RWPE1 (cell line): ENCODE measurements at places on chromosomes 7 and 10.

- peak; percentile 83 for DNase-seq
Observed at GRCh38 chr7:105097619-105098018, 83.6 kb downstream of the KMT2E start.

DNA sequence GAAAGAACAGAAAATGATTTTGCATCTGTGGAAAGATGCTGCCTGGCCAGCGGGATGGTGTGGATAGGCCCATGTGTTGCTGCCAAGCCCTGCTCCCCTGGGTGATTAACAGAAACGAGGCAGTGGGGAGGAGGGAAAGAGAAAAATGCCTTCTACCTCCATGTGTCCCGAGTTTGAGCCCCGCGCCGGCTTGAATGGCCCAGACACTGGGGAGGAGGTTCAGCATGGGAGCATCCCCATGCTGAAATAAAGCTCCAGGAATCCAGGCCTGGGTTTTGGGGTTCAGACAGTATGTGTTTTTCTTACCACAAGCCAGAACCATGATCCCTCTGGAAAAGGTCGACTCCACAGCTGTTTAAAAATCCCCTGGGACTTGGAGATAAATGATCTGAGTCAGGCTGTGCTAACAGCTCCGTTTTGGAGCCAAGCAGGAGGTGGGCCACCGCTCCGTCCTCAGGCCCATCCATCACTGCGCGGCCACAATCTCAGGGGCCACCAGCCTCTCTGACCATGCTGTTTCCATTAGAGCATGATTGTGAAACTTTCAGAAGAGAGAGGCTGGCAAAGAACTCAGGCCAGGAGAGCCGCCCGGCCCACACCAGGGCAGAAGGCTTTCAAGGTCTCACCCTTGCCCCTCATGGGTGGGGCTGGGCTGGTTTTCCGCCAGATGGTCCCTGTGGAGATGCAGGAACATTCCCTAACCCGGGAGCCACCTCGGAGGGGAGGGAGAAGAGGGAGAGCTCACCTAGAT lies 299.7 kb downstream of the ZEB1 start:
- no peak for DNase-seq

DNA sequence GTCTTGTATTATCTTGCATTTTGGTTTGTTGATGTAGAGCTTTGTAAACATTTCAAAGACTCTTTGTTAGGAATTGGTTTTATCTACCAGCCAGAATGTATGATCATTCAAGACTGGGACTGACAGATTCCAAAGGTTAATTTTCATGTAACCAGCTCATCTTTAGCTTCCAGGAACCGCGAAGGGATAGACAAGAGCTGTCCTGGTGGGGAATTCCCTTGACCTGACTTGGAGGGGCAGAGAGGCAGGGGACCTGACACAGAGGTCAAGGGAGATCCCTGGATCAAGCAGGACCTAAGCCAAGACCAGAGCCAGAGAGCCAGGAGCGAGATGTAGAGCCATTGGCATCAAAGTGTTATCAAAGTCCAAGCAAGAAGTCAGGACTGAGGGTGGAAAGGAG lies 6.6 kb upstream of the LOXL4 start:
- no peak for DNase-seq

DNA sequence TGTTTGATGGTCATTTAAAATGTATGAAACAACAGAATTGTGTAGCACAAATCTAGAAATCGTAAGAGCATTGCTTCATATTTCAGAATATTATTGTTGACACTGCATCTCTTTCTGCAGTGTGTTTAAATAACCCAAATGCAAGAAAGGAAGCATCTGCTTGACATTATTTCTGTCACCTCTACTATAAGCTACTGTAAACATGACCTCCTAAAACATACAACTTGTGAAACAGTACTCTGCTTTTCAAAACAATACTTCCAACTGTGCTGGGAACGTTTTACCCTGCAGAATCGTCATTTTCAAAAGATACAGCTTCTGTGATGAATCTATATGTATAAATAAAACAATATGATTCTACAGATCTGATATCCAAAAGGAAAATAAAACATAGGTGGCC lies 82.0 kb downstream of the RNF133 start:
- DNase-seq: no peak

DNA sequence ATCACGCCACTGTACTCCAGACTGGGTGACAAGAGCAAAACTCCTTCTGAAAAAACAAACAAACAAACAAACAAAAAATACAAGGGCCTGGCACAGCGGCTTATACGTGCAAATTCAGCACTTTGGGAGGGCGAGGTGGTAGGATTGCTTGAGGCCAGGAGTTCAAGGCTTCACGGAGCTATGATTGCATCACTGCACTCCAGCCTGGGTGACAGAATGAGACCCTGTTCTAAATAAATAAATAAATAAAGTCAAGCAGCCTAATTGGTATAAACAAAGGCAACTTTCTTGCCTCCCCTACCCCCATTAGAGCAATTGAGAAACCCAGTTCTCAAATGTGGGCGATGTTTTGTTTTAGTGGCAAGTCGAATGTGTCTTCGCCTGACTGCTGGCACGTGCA lies 26.3 kb upstream of the KPNA7 start:
- DNase-seq: no peak

GRCh38 chr10:103783681-103784080 lies 71.7 kb downstream of the SH3PXD2A start:
- DNase-seq: no peak

GRCh38 chr10:86100581-86101061 lies 266.0 kb downstream of the GRID1 start:
- DNase-seq: peak; percentile 60

- DNase-seq: no peak
Observed at GRCh38 chr7:87877366-87878040, 1.2 kb downstream of the DBF4 start.

DNA sequence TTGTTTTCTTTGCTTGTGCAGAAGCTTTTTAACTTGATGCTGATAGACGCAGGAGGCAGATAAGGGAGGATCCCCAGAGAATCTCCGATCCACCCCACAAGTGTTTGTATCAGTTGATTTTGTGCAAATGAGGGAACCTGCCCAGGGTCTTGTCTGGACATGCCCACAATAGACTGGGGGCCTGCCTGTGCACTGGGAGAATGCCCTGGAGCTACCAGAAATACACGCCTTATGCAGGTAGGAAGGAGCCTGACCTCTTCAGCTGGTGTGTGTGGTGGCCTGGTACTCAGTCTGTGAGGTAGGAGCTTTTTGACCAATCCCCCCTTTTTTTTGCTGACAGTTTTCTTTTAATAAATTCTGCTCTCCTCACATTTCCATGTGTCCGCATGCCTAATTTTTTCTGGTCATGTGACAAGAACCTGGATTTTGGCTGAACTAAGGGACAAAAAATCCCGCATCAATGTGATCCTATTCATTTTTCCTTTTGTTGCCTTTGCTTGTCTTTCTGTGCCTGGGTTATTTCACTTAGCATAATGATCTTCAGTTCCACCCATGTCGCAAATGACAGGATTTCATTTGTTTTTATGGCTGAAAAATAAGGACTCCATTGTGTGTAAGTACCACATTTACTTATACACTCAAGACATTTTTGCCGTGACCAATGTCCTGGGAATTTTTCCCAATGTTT lies 430.6 kb upstream of the NRG3 start:
- no peak for DNase-seq
